ENCODE measurements at places on chromosomes 13 and 19.
A peak's percentile ranks its signal among the peaks of the same experiment; 100 is the strongest.

DNA sequence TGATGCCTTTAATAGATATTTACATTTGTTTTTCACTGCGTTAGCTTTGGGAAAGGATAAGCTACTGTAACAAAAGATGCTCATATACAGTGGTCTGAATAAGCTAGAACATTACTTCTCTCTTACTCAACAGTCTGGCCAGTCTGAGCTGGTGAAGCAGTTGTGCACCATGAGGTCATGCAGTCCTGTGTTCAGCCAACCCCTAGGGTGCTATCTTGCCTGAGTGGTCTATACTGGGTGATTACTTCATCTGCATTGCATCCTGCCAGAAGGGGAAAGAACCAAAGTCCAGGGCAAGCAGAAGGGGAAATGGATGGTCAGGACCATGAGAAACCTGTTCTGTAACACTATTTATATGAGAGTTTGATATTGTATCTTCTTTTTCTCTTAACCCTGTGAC lies 31.5 kb downstream of the ERCC5 start:
- no peak for DNase-seq

DNA sequence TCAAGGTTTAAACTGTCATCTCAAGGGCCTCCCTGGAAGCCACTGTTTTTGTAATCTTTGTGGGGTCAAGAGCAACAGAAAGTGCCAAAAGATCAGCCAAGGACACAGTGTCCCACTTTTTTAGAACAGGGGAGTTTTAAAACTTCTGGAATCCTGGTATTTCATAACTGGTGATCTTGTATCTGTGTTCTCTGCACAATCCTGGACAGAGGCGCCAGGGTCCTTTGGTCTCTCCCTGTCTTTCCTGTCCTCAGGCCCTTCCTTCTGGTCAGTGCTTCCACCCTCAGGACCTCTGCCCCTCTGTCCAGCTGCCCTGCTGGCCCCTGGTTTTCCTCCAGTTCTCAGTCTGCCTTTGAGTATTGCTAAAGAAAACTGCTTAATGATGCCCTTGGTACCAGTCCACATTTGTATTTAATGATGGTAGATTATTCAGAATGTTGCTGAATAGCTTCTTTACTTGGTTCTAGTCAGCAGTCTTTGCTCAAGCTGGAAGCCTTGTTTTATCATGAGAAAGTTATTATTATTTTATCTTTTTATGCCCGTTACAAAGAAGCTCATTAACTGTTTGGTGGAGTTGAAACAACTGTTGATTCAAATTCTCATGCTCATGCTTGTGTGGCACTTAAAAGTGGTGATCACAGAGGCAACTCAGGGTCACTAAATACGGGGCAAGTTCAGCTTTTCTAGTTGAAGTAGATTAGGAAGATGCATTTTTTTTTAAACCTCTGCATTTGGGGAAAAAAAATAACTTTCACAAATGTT lies 47.5 kb downstream of the WASF3 start:
- peak; percentile 70 for DNase-seq

DNA sequence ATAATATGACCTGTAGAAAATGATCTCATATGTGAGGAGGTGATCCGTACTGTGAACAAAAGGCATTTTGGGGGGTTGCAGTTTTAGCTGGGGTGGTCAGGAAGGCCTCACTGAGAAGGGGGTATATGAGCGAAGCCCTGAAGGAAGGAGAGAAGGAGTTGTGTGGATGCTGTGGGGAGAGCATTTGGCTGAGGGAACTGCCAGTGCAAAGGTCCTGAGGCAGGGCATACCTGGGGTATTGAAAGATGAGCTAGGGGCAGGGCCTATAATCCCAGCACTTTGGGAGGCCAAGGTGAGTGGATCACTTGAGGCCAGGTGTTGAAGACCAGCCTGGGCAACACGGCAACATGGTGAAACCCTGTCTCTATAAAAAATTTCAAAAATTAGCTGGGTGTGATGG lies 2.5 kb downstream of the SELENOV start:
- DNase-seq = no peak

DNA sequence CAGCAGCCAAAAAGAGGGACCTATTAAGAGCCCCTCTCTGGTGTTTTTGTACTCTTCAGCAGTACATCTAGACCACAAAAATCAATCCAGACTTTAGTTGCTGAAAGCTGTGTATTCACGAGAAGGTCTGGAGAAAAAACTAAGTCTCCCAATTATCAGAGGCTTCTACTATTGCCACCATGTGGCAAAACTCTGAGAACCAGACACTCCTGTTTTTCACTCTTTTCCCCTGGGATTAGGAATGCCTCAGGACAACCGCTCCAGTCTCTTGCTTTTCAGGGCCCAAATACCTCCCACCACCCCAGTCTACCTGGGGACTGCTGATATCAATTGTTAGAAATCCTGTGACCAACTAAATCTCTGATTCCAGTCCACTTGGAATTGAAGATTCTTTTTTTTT lies 30.1 kb upstream of the OBI1 start:
- DNase-seq = peak; percentile 17

DNA sequence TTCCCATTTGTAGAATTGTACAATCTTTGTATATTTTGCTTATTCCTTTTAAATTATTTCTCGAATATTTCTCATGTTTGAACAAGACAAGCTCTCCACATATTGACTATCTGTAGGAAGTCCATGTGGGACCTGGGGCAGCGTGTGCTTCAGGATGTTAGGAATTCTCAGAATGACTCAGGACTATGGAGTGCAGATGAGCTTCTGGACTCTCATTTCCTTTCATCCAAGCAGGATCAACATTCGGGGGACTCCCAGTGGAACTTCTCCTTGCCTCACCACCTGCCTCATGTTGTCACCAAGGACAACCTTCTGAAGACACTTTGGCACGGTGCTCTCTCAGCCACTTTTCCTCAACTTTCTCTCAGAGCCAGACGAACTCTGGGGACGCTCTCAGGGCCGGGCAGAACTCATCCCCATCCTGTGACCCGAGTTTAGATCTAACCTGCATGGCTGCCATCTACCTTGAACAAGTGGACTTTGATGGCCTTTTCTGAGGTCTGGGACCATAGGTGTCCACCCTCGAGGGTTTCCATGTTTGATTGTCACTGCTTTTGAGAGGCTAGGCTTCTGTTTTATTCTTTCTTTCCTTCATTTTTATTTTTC lies 441.7 kb downstream of the IRS2 start:
- no peak for DNase-seq

GRCh38 chr19:10292206-10292788 lies 2.5 kb downstream of the ICAM5 start:
- peak; percentile 85 for DNase-seq

- no peak for DNase-seq
Observed at GRCh38 chr19:33532859-33533460, 11.4 kb upstream of the PEPD start.
